Effector memory CD4-positive, alpha-beta T cell (primary cell): ENCODE measurements at places on chromosomes 2 and 18.

DNA sequence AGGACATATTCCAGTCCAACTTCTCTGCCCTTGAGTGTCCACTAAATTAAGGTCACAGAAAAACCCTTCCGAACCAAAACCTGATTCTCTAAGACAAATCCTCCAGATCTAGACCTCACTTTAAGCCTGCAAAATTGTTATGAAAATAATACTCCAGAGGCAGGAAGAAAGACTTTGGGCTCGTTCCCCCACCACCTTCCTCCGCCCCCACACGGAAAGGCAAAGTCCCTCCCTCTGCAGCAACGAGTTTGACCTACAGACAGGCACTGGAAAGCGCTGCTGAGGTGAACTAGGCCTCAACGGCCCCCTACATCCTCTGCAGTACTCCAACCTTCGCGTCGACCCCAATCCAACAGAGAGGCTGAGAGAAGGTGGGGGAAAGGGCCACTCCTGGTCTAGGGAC lies 808 bp downstream of the ATP5MC3 start:
- peak; percentile 23 for DNase-seq

- no peak for DNase-seq
Observed at GRCh38 chr18:48129621-48130082, 199.2 kb upstream of the SMAD2 start.

DNA sequence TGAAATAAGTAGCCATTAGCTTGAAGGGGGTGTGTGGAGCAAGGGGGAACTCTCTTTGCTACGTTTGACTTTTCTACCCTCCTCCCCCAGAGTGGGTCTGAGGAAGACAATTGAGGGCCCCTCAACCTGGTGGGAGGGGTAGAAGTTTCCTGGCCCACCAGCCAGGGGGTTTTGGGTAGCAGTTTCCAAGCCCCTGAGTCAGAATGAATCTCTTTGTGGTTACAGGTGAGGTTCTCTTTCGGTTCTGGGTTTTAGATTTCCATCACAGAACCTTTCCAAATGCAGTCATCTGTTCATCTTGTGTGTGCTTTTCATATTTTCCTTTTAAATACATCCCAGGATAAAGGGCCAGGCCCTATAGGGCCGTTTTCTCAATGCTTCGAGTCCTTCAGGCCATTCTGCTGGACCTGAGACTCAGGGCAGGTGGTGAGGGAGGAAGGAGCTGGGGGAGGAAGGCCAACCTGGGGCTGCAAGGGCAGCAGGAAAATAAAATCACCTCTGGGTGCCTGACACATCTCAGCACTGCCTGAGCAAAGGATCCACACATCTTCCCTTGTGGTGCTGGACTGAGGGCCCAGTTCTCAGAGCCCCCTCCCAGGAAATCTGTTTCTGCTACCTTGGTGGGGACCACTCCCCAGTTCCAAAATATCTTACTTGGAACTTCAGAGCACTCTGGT lies 4.7 kb downstream of the LBH start:
- no peak for DNase-seq

GRCh38 chr18:35489913-35490490 lies 7.8 kb downstream of the INO80C start:
- DNase-seq: no peak

- no peak for DNase-seq
Observed at GRCh38 chr2:8624855-8625398, 56.9 kb upstream of the ID2 start.

GRCh38 chr18:63579616-63580015 lies 7.5 kb upstream of the SERPINB13 start:
- no peak for DNase-seq

- no peak for DNase-seq
Observed at GRCh38 chr2:228059735-228060134, 121.8 kb downstream of the SPHKAP start.

- DNase-seq: no peak
Observed at GRCh38 chr18:79333046-79333445, 62.7 kb upstream of the NFATC1 start.

DNA sequence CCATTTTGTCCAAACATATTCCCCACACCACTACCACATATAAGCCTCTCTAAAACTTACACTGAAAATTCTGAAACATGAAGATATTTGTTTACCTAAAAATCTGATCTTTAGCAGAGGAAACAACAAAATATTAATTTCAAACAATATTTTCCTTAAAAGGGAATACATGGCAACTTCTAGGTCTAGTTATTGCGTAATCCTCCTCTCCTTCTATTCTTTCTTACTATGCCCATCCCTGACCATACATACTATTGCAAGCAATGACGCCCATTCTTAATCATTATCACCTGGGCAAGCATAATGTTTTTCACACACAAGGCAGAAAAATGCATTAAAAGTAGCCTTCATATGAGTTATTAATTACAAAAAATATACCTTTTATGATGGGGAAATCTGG lies 372.6 kb downstream of the ZEB2 start:
- no peak for DNase-seq

DNA sequence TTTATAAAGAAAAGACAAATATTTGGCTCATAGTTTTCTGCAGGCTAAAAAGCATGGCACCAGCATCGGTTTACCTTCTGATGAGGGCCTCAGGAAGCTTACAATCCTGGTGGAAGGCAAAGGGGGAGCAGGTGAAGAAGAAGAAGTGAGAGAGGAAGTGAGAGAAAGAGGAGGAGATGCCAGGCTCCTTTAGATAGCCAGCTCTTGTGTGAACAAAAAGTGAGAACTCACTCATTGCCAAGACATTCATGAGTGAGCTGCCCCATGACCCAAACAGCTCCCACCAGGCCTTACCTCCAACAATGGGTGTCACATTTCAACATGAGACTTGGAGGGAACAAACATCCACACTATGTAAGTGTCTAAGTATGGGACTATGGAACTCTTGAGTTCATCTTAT lies 14.3 kb downstream of the CCDC150 start:
- DNase-seq: no peak

DNA sequence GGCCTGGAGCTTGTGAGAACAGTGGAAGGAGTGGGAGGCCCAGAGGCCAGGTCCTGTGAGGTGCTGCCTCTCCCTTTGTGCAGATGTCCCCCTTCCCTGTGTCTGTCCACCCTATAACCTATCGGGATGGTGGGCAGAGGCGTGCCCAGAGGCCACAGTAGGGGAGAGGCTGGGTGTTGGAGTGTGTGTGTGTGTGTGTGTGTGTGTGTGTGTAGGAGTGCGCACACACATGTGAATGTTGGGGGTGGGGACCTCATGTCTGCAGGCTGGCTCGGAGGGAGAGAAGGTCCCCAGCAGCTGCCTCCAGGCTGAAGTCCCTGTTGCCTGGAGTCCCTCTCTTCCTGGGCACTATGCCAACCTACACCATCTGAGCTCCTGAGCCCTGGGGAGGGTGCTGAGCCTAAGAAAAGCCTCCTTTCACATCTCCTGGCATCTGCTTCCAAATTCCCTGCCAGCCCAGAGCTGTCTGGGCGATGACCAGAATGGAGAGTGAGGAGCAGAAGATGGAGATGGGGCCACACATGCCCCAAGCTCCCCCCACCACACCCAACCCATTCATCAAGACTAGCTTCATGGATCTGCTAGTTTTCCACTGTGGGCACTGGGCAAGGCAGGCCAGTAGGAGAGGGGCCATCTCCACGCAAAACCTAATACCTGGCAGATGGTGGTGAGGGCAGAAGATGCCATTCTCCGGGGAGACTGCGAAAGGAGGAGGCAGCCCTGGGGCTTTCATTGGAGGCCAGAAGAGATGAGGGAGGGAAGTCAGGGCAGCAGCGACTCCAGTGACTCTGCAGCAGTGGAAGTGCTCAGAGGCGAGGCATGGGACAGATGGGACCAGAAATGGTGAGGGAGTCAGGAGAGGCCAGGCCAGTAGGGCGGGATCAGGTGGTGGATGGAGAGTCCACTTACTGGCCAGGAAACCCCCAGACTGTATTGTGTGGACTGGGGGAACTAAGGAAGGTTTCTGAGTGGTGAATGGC lies 20.3 kb downstream of the KCNK3 start:
- no peak for DNase-seq

DNA sequence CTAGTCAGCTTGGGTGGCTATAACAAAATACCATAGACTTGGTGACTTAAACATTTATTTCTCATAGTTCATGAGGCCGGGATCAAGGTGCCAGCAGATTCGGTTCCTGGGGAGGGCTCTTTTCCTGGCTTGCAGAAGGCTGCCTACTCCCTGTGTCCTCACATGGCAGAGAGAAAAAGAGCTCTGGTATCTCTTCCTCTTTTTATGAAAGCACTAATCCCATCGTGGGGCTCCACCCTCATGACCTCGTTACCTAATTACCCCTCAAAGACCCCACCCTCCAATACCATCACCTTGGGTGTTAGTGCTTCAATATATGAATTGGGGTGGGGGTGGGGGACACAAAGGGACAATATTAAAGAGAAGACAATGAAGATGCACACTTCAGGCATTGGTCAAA lies 67.1 kb upstream of the CCBE1 start:
- DNase-seq: no peak

DNA sequence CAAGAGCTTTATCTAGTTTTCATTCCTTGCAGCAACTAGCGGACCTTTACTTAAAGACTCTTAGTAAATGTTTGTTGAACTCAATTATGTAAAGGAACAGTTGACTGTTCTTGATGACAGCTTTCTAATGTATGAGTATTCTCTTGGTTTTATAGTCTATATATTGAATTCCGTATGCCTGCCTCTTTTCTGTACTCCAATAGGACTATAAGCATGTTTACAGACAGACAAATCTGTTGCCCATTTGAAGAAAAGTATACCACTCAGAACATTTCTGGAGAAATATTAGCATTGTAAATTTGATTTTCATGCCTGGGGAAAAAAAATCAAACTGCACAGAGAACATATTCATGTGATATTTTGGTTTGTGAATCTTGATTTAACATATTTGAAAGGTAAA lies 109.5 kb downstream of the LRRTM1 start:
- no peak for DNase-seq

DNA sequence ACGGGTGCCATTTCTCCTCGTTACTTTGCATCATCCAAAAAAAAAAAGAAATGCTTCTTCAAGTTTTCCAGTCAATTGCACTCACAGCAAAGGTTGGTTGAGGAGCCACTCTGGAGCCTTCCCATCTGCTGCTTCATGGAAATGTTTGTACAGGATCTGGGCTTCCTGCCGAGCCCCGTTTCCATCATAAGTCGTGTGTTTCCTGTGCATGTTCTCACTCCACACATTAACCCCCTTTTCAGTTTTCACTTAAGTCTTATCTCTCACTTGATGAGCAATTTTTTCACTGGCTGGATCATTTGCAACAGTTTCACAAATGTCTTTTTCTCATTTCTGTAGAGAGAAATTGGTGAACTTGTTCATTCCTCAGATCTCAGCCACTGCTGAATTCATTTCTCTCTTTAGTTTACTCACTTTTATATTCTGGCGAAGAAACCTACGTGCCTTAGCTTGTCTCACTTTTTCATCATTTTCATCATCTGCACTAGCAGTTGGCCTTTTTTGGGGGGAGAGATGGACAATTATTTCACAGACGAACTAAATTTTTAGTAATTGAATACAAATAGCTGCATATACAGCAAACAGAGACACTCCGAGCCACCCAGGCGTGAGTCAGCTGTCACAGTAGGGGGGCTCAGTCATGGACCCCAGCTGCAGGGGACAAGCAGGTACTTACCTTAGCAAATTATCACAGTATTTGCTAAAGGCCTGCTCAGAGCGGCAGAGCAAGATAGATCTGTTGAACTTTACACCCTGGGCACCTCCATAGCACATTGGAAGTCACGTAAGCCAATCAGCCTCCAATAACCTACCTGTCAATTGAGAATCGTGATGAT lies 750.8 kb upstream of the ID2 start:
- no peak for DNase-seq

DNA sequence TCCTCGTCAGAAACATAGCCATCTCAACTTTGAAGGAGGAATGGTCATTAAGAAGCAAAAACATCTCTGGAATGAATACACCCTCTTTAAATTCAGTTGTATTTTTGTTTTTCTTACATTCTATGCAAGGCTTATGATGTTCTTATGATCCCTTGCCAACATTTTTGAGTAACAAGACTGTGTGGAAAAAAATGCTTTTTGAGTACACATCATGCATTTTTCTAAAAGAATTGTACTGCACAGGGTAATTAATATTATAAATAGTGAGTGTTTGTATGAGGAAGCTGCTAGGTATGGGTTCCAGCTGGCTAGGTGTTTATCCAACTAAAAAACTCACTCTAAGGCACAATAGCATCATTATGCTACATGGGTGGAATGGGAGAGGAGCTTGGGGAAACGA lies 59.0 kb upstream of the SPATS2L start:
- DNase-seq: no peak

DNA sequence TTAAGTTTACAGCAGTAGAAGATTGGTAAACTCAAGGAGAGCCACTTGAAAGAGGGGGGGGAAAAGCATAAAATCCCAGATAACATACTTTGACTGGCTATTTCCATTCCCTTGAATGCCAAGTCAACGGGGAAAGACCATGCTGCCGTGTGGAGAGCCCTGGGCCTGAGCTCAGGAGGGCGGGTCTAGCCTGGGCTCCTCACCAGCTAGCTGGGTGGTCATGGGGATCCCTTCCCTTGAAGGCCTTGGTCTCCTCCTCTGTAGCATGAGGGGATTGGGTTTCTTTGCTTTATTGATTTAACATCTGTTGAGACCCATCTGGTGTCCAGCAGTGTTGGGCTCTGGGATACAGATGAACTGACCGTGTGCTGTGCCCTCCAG lies 35.0 kb downstream of the TEX51 start:
- DNase-seq: no peak

DNA sequence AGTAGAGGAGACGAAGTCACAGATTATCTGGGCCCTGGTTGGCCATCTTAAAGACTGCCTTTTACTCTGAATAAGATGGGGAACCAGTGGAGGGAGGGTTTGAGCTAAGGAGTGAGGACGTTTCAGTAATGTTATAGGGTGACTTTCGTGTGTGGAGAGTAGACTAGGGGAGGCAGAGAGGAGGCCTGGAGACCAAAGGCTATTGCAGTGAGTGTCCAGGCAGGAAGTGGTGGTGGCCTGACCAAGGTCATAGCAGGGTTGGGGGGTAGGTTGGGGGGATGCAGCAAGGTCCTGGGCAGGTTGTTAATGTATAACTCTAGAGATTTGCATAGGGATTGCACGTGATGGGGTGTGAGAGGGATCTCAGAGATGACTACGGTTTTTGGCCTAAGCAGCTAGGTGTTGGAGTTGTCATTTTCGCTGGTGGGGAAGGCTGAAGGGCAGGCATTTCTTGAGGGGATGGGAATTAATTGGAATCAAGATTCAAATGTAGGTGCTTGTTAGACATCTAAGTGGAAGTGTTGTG lies 4.9 kb downstream of the CEP192 start:
- DNase-seq: no peak

DNA sequence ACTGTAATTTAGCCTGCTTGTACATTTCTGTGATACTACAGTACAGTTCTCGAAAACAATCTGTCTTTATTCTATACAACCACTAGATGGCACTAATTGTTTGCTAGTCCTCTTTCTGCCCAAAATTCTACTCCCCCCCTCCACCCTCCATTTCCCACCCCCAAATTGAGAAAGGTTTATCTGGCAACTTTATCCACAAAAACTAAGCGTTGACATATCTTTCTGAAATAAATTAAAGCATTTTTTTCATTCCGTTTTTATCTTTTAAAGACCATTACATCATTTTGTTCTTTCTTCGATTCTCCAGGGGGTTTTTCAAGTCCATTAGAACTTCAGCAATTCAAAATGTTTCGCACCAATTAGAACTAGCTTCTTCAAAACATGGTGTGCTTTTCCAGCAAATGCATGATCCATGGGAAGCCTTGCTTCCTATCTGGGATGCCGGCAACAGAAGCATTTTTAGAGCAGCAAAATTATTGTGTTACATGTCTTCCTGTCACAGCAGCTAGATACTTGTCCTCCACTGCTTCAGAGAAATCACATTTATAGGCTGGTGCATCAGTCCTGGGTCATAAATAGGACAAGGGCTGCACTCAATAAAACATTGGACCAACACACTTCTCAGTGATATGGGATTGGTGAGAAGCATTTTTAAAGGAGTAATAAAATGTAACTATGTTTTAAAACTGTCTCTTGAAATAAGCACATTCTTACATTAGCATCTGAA lies 241.3 kb downstream of the PAX3 start:
- no peak for DNase-seq
